Activated naive CD8-positive, alpha-beta T cell treated with anti-CD3 and anti-CD28 coated beads, Interleukin-2, amount 10 ng/mL, durations not matched to agents 7 days and 5 days (primary cell): ENCODE measurements at places on chromosomes 2 and 18.
A peak's percentile ranks its signal among the peaks of the same experiment; 100 is the strongest.

DNA sequence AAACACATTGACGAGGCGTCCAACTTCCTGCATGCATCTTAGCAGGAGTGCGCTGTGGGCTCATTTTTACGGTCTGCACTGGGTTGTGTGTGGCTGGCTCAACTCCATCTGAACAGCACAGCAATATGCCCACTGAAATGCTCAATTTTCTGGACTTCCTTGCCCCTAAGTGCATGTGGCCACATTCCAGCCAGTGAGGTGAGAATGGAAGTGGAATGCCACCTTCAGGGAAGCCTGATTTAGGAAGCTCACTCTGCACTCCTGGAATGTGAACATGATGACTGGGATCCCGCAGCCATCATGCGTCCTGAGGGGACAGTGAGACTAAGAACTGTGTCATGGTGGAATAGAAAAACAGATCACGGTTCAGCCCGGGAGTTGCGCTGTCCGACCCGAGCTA lies 76.2 kb downstream of the PSMG2 start:
- DNase-seq: no peak
- H3K36me3 ChIP-seq: peaks cover 2% of the 10 kb centered on the region
- H3K27me3 ChIP-seq: no peaks in the 10 kb centered on the region
- peaks cover 2% of the 10 kb centered on the region for H3K4me1 ChIP-seq

DNA sequence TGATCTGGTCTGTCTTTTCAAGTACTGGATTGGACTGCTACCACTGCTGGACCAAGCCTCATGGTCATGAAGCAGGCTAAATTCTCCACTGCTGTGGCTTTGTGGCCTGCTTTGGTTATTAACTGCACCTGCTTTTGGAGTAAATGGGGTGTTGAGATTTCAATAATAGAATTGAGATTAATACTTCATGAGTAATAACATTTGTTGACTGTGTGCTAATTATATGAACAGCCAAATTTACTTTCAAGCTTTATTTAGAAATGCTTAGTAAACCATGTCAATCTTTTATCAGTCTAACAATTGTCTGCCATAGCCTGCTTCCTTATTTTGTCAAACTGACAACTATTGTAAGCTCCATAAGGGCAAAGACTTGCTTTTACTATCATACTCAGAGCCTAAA lies 27.4 kb upstream of the MTIF2 start:
- no peak overlapping the region for H3K4me3 ChIP-seq
- no peak overlapping the region for H3K27ac ChIP-seq
- peaks cover 10% of the 10 kb centered on the region for H3K4me1 ChIP-seq
- H3K27me3 ChIP-seq: no peaks in the 10 kb centered on the region
- H3K36me3 ChIP-seq: peaks cover 8% of the 10 kb centered on the region
- DNase-seq: no peak

- H3K27ac ChIP-seq: peak overlapping the region; percentile 92
- H3K4me1 ChIP-seq: peaks cover 21% of the 10 kb centered on the region
These were observed 49.2 kb downstream of the DIPK1C start for GRCh38 chr18:74407888-74408287.

- H3K4me1 ChIP-seq: no peaks in the 10 kb centered on the region
- H3K36me3 ChIP-seq: no peaks in the 10 kb centered on the region
- H3K27me3 ChIP-seq: peaks cover 8% of the 10 kb centered on the region
- no peak for DNase-seq
- no peak overlapping the region for H3K27ac ChIP-seq
These were observed 57.2 kb downstream of the CYB5A start for GRCh38 chr18:74234326-74235171.

DNA sequence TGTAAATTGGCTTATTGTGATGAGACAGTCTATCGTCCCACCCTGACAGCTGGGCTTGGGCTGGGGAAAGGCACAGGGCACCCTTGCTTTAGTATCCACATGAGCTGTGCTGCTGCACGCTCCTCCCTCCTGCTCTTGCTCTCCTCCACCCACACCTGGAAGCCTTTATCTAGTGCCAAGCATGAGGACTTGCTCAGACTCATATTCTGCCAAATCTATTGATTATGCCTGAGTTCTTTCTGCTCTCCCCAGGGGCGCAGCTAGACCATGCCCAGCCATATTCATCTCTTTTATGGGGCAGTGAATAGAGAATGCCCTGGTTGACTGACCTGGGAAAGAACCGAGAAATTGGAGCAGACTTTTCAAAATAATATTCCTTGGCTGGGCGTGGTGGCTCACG lies 29.0 kb upstream of the DPYSL5 start:
- H3K4me1 ChIP-seq: peaks cover 3% of the 10 kb centered on the region
- no peaks in the 10 kb centered on the region for H3K36me3 ChIP-seq
- DNase-seq: no peak
- no peak overlapping the region for H3K4me3 ChIP-seq
- H3K27ac ChIP-seq: no peak overlapping the region
